Activated CD4-positive, alpha-beta T cell treated with anti-CD3 and anti-CD28 coated beads for 48 hours (primary cell): ENCODE measurements at places on chromosomes 7 and 10.

DNA sequence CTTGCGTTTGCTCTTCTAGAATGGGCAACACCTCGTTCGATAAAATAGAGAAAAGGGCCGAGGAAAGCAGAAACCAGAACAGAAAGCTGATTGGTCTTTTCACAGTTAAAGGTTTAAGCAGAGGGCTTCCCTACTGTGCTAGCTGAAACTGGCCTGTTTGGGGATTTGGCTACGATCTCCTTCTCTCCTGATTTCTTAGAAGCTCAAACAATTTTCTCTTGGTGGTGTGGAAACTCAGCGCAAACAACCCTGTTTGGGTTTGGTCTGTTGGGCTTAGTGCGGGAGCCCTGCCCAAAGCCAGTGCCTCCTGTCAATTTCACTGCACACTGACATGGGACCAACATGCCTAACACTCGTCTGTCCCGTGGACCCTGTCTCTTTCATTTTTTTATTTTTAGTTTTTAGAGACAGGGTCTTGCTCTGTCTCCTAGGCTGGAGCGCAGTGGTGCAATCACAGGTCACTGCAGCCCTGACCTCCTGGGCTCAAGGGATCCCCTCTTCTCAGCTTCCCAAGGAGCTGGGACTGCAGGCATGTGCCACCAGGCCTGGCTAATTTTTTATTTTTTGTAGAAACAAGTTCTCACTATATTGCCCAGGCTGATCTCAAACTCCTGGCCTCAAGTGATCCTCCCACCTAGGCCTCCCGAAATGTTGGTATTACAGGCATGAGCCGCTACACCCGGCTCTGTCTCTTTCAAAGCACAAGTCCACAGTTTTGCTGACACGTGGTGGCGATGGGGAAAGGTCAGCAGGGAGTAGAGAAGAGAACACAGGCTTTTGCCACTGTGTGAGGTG is 16.5 kb upstream of the BNIP3 start:
- no peak for DNase-seq

DNA sequence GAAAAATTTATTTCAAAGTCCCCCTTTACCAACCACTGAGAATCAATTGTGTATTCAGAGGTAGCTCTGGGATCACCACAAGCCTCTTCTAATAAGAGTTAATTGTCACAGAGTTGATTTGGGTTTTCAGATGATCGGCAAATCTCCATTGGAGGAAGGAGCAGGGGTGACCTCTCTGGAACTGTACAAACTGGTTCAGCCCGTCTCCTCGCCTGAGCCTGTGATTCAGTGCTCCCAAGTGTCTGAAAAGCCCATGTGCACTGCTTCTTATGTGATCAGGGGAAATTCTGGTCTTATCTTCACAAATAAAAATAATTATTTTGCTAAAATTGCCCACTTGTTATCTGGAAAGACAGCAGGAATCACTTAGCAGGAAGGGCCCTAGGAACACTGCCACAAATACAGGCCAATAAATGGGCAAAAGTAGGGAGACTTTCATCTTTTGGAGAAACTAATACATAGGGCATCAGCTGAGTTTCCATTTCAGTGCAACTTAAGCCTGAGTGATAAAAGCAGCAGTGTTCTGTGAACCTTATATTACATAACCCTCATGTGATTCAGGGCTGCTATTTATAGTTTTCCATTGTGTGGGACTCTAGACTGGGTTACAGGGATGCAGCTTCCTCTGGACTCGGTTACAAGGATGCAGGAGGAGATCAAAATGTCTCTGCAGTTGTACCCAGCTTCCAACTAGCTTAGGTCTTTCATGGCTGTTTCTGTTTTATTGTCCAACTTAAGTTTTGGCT is 32.3 kb downstream of the CDK1 start:
- no peak for DNase-seq

DNA sequence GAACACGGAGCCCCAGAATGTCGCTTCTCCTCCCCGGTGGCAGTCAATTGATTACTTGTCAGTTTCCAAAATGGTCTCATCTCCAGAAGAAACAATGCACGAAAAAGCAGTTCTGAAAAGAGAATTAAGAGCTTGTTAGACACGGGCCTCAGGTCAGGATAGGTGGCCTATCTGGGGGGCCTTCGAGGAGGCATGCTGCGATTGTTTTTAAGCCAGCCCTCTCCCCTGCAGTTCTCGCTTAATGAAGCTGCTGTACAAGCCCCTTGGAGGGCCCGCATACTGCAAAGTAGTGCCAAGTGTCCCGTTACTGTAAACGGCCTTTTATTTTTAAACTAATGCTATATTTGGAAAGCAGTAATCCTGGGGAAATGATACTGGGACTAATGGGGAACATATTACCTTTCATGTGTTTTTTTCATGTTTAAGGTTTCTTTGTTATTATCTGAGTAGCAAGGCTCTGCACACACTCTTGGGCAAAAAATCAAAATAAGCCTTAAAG is 114.8 kb upstream of the TCF7L2 start:
- no peak for DNase-seq

GRCh38 chr10:65793738-65794425 is 1132.0 kb upstream of the LRRTM3 start:
- DNase-seq = no peak

DNA sequence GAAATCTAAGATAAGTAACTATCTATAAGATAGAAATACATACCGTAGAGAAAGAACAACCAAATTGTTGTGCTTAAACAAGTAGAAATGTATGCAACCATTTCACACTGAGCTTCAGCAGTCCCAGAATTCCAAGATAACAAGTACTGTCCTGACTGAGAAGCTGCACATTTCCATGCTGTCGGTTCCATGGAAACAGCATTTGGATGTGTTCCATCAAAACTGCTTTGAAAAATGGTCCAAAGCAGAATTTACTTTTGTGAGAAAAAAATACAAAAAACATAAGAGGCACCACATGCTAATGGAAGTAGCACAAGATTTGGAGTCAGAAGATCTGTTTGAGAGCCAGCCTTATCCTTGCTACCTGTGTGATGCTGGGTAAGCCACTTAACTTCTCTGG is 92.6 kb downstream of the MTERF1 start:
- DNase-seq = no peak
